ENCODE measurements at places on chromosomes 4 and X.

DNA sequence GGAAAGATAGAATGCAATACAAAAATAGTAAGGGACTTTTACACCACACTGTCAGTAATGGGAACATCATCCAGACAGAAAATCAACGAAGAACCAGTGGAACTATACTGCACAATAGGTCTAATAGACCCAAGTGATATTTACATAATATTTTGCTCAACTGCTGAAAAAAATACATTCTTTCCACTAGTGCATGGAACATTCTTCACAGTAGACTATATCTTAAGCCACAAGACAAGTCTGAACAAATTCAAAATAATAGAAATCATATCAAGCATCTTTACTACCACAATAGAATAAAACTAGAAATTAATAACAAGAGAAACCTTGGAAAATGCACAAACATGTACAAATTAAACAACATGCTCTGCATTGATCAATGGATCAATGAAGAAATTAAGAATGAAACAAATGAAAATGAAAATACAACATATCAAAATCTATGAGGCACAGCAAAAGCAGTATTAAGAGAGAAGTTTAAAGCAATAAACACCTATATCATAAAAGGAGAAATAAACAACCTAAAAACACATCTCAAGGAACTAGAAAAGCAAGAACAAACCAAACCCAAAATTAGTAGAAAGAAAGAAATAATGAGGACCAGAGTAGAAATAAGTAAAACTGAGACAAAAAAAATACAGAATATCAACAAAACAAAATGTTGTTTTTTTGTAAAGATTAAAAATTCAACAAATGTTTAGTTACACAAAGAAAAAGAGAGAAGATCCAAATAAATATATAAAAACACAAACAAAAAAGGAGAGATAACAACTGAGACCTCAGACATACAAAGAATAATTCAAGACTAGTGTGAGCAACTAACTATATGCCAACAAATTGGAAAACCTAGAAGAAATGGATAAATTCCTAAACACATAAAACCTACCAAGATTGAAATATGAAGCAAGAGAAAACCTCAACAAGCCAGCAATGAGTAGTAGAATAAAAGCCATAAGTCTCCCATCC, 51.5 kb upstream of the ANTXR2 start:
- DNase-seq: no peak

GRCh38 chr4:32117693-32118092, 1397.5 kb downstream of the PCDH7 start:
- DNase-seq: no peak

DNA sequence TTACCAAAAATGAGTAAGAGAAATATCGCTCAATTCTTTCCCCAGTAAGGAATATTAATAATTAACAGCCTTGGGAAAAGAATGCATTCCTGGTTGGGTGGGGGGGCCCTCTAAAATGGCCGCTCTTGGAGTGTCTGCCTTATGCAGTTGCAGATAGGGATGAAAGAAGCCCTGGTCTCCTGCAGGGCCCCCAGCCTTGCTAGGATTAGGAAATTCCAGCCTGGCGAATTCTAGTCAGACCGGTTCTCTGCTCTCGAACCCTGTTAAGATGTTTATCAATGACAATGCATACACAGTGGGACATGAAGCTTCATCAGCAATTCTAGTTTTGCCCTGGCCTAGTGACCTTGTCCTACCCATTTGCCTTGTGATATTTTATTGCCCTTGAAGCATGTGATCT, 1047.7 kb upstream of the GRID2 start:
- no peak for DNase-seq

DNA sequence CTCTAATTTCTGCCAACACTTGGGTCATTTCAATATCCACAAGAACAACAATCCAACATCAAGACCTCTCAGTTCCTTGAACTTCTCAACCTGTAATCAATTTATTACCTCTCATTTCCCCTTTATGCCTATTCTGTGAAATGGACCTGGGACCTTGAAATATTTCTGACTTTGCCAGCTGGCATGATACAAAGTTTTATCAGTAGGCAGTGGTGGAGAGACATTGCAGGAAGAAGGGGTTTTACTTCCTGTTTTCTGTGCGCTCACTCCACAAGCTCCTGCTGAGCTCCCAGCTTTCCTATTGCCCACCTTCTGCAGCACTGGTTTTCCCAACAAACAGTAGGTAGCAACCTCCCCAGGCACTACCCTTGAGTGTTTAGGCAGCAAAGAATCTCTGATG, 3.5 kb upstream of the ARHGEF6 start:
- DNase-seq: no peak

GRCh38 chr4:106323119-106323518, 6.8 kb downstream of the AIMP1 start:
- no peak for DNase-seq

DNA sequence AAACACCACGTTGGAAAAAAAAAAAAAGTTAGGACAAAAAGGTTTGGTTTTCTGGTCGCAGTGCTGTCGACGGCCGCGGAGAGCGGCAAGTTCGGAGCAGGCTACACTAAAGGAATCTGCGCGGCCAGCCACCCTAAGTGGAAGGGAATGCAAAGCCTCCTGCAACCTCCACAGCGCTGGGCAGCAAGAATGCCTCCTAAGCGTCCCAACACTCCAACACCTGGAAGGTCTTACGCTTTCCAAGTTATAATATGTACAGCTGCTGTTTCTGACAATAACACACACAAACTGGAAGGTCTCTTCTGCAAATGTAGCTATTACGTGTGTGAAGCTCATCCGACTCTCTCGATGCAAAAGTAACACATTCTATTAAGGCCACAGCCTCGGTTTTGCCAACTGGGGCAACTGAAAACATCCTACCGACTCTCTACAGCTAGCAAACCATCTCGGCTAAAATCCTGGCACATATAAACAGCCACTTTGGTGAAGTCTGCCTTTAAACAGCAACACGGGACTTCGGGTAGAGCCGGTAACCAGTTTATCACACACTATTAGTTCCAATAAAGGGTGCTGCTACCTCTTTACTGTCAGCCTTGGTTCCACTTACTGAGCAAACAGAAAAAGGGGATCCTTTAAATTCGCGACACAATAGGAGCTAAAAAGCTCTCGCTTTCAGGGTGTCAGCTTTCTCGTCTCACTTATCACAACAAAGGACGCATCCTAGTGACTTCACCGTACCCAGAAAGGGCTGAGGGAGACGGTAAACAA, 895 bp downstream of the SMIM14 start:
- DNase-seq: peak; percentile 8

Data from NCI-H2171 (cell line).